Upper lobe of left lung (tissue), 6 donors: ENCODE measurements at places on chromosomes 6 and 20. TPM values are rescaled to one million over a fixed set of nuclear protein-coding genes. Genes with fewer than 3 reads are reported as not detected.

The CST5 gene
- not detected for total RNA-seq

The LTV1 gene
- 19.2 TPM for total RNA-seq

The SLC32A1 gene
- not detected for total RNA-seq

The WFDC2 gene
- total RNA-seq, result 130 TPM

The GRM1 gene
- total RNA-seq, result not detected

The C6orf52 gene
- not detected for total RNA-seq

The SLC26A8 gene
- total RNA-seq, result 1.5 TPM

The BNIP5 gene
- total RNA-seq, result 0.10 TPM

The RAET1L gene
- not detected for total RNA-seq

The TCF21 gene
- total RNA-seq, result 57.7 TPM

The MLN gene
- total RNA-seq, result not detected

The TMEM74B gene
- 11.6 TPM for total RNA-seq

The GFRAL gene
- not detected for total RNA-seq

The PPP1R16B gene
- 8.4 TPM for total RNA-seq

The CST9L gene
- total RNA-seq, result not detected

The TRIM10 gene
- total RNA-seq, result not detected

The SGK2 gene
- 1.4 TPM for total RNA-seq

The GNAS gene
- 520 TPM for total RNA-seq

The LMBRD1 gene
- total RNA-seq, result 24.5 TPM
